ENCODE measurements at places on chromosomes 16 and 17.

DNA sequence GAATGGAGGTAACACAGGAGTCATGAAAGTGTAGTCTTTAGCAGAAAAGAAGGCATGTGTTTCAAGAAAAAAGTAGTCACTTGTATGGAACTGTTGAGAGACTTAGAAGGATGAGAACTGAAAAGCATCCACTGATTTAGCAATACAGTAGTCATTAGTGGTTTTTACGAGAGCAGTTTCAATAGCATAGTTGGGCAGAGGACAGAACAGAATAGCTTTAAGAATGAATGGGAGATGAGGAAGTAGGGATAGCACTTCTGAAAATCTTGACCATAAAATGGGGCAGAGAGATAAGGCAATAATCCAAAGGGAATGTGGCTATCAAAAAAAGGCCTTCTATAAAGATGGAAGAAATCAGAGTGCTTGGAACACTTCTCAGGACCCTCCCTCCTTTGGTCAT, 64.8 kb upstream of the C17orf78 start:
- no peak for DNase-seq

DNA sequence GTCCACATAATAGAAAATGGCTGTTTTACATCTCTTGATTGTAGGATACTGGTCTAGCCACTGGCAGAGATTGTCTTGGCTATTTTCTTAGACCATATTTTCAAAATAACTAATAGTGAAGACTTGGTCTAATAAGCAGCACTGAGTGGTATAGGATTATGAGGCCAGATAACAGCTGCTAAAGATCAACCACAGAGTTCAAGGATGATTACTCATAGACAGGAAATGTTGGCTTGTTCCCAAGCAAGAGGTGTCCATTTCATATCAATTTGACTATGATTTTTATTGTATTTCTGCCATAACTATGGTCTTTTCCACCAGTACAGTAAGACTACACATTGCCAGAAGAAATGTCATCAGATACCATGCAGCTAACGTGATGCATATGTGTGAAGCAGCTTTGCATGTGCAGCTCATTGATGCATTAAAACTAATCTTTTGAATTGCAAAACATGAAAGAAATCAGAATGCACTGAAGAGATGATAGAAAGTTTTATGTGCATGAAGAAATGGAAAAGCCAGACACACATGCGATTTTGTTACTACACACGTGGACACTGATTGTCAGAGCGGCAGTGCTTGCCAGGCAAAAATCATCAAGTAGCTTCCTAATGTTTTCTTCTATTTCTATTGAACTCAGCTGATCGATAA, 693.3 kb downstream of the CDH11 start:
- DNase-seq, result no peak

GRCh38 chr16:49356728-49357488, 16.7 kb upstream of the C16orf78 start:
- DNase-seq, result no peak

- no peak for DNase-seq
Observed at GRCh38 chr17:5893741-5894140, 176.4 kb upstream of the WSCD1 start.

GRCh38 chr16:52785653-52786052, 238.7 kb upstream of the TOX3 start:
- DNase-seq, result no peak

Measured in NCI-H345 (cell line).